ENCODE measurements at places on chromosomes 11 and 22.
A peak's percentile ranks its signal among the peaks of the same experiment; 100 is the strongest.

DNA sequence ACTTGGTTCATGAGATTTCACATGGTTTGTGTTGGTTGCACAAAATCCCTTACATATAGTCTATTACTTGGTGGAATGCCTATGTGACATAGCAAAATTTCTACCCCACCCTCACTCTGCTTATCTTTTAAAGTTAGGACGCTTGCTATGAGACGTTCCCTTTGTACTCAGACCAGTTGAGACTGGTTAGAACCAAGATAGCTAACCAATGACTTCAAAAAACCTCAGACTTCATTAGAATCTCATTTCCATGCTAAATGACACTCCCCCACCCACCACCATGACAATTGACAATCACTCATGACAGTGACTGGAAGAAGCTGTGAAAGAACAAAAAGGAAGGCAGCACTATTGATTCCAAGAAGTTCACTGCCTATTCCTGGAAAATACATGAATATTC lies 313.6 kb downstream of the ETS1 start:
- DNase-seq, result no peak

GRCh38 chr11:1406571-1407485 lies 17.1 kb downstream of the BRSK2 start:
- no peak for DNase-seq

DNA sequence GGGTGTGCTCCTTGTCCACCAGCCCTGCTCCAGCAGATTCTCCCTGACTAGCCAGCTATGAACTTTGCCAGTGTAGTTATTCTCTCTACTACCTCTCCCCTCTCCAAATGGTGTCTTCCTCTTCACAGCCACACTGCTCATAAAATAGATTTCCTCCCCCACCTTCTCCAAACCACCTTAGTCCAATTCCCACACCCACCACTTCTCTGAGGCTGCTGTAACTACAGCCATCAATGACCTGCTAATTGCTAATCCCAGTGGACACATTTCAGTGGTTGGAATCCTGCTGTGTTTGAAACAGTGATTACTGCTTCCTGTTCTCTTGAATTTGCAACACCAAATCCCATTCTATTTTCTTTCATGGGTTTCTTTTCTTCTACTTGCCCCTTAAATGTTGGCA lies 23.4 kb downstream of the SYT9 start:
- DNase-seq, result no peak

DNA sequence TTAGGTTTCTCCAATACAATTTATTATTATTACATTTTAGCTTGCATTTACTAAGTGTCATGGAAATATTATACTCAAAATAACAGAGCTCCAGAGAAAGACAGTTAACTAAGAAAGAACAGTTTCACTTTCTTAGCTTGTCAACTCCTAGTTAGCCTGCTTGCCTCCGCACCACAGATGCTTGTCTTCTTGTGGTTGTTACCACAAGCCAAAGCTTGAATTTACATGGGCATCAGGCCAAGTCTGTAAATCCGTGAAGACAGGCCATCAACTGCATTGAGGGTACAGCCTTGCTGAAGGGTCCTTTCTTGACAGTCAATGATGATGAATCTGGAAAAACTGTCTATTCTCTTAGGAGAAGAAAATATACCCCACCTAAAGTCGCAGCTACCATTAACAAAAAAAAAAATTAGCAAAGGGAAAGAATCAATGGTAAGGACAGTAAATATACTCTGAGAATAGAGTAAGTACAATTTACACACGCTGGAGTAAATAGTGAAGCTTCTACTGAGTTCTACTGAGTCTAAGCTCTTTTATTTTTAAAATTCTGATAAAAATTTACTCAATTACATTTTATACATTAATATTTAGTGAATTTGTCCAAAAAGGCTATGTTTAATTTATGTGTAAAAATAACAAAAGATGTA lies 15.6 kb upstream of the DENND5A start:
- DNase-seq, result peak; percentile 68

DNA sequence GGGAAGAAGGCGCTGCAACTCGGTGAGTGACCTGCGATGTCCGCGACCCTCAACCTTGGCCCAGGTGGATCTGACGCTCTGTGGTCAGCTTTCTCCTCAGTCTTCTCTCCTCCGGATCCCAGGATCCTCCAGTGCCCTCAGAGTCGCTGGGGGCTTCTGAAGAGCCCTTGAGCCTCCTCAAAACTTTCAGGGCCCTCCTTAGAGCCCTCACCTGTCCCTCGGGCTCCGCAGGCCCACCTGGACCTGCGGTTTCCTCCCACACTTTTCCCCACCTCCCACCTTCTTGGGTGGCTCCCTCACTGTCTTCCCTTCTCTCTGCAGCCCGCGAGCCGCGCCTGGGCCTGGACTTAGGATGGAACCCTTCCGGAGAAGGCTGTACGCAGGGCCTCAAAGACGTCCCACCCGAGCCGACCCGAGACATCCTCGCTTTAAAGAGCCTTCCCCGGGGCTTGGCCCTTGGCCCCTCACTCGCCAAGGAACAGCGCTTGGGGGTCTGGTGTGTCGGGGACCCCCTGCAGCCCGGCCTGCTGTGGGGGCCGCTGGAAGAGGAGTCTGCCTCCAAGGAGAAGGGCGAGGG lies 335 bp downstream of the ZNF408 start:
- no peak for DNase-seq

- DNase-seq, result no peak
Observed at GRCh38 chr11:45485070-45485707, 180.2 kb downstream of the CHST1 start.

GRCh38 chr11:76159983-76160661 lies 46.2 kb downstream of the WNT11 start:
- no peak for DNase-seq

GRCh38 chr22:27776650-27776958 lies 25.0 kb downstream of the MN1 start:
- DNase-seq, result no peak

- peak; percentile 64 for DNase-seq
Observed at GRCh38 chr11:93652161-93652597, 9.3 kb upstream of the CEP295 start.

- DNase-seq, result no peak
Observed at GRCh38 chr11:127395034-127395433, 394.5 kb upstream of the KIRREL3 start.

GRCh38 chr22:43627485-43628213 lies 184.5 kb downstream of the EFCAB6 start:
- no peak for DNase-seq

DNA sequence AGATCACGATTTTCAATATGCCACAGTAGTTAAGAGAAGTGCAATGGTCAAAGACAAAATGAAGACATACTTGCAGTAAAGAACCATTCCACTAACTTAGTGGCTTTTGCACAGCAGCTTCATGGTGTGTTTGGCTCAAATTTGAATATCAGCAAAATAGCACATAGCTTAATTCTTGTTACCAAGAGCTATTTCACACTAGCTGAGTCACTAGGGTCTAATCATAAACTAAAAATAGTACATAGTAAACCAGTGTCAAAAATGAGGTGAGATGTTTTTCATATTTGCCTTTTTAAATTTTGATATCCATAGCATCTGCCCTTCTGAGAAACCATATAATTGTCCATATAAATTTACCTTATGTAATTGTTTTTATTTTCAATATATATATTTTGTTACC lies 325.0 kb upstream of the LUZP2 start:
- no peak for DNase-seq

- DNase-seq, result no peak
Observed at GRCh38 chr11:58921778-58922390, 17.4 kb upstream of the GLYATL1 start.
